ENCODE measurements at places on chromosomes 4 and X.

DNA sequence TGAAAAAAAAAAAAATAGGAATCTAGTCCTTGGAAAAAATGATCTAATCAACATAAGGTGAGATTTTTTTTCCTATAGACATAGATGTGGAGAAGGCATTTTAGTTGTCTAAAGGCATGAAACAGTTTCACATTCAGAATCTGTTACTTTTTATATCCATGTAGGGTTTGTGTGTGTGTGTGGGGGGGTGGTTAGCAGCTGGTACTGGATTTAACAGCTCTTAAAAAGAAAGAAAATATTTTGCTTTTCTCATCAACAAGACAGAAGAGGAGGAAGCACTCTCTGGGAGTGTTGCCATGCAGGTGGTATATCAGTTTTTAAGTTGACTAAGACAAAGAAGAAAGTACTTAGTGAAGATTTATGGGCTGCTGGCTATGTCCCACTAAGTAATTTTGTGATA, 122.3 kb downstream of the VCX3B start:
- no peak for DNase-seq

- DNase-seq = no peak
These were observed 252.7 kb downstream of the CENPC start for GRCh38 chr4:67292636-67293035.

DNA sequence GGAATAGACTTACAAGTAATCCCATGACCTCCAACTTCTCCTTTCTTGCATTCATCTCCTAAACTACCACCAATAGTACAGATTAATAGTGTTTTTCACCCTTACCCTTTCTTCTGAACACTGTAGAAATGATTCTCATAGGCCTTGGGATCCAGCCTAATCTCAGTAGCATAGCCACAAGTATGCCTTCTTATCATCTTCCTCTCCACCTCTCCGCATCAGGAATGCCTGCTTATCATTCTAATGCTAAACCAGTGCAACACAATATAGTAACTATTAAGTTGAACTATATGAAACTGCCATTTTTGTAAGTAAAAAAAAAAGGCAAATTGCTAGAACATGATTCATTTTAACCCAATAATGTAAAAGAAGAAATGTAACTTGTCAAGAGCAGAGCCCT, 79.5 kb upstream of the IL2 start:
- no peak for DNase-seq

DNA sequence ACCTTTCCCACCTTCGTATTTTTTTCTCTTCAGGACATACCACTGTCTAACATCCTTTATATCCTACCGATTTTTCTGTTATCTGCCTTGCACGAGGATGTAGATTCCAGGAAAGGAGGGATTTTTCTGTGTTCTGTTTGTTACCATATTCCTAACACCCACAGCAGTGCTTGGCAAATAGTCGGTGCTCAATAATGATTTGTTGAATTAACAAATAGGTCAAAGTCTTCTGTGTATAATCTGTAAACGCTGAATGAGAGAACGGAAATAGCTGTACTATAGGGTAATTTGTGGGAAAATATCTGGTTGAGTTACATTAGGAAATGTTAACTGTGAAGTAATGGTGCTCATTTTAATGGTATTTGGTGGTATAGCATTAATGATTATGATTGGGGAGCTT, 81.5 kb downstream of the TMEM156 start:
- DNase-seq = no peak

GRCh38 chrX:151922692-151923091, 10.0 kb downstream of the MAGEA4 start:
- no peak for DNase-seq

DNA sequence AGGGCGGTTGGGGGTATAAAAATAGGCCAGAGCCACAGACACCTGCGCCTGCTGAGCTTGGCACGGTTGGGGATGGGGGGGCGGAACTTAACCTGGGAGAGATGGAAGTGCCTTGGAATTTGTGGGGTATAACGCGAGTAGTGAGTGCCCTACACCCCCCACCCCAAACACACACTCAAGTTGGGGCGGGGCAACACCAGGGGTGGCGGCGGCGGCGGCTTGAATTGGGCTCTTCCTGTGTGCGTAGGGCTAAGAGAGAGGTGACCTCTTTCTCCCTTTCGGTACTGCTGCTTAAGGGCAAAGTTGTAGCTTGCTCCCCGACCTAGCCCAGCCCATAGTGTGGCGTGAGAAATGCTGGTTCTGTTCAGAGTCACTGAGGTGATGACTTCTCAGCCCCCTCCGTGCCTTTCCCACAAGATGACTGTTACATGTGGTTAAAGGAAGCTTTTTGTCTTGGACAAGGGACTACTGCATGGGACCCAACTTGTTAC, 839 bp downstream of the STK26 start:
- DNase-seq = no peak

- DNase-seq = no peak
These were observed 18.4 kb upstream of the ARMCX5 start for GRCh38 chrX:102580891-102581290.
